Caki2 (cell line): ENCODE measurements at places on chromosomes 13 and 19.
A peak's percentile ranks its signal among the peaks of the same experiment; 100 is the strongest.

DNA sequence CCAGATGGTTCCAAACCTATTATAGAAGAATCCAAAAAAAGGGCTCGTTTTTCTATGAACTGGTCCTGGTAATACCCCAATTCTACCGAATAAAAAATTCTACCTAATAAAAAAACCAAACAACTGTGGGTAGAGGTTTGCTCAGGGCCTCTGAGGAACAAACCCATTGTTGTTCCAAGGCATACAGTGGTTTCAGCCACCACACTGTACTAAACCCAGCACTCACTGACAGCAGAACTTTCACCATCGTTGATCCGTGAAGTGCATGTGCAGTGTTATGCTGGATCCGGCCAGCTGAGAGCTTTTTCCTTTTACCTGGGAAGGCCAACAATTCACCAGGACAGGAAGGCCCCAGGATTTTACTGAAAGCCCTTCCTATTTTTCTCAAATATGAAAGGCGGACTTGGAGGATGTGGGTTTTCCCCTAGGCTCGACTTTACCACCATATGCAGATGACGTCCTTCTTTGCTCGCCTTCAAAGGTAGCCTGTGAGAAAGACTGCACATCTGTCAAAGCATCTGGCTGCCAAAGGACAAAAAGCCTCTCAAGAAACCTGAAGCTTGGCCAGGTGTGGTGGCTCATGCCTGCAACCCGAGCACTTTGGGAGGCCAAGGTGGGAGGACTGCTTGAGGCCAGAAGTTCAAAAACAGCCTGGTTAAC lies 7.2 kb upstream of the PABPC3 start:
- no peak for DNase-seq

GRCh38 chr13:51630288-51630615 lies 46.0 kb downstream of the WDFY2 start:
- no peak for DNase-seq

- DNase-seq: no peak
Observed at GRCh38 chr13:43020794-43021193, 2.6 kb upstream of the DNAJC15 start.

- no peak for DNase-seq
Observed at GRCh38 chr19:30093966-30094755, 152.1 kb downstream of the URI1 start.

DNA sequence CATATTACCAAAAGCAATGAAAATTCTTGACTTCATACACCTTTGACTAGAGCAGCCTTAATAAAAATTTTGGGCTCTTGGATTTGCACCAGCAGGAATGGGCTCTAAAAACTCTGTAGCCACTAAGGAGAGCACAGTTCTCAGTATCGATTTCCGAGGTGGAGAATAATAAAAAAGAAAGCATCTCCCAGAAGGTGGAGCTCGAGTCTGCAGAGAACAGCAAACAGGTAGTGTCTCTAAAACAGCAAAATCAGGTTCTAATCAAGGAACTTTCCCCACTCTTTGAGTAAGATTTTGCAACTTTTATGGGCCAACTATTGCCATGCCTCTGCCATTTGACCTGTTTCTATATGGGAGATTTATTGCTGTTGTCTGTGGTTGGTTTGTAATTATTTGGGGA lies 258.7 kb upstream of the GPC6 start:
- DNase-seq: peak; percentile 2

DNA sequence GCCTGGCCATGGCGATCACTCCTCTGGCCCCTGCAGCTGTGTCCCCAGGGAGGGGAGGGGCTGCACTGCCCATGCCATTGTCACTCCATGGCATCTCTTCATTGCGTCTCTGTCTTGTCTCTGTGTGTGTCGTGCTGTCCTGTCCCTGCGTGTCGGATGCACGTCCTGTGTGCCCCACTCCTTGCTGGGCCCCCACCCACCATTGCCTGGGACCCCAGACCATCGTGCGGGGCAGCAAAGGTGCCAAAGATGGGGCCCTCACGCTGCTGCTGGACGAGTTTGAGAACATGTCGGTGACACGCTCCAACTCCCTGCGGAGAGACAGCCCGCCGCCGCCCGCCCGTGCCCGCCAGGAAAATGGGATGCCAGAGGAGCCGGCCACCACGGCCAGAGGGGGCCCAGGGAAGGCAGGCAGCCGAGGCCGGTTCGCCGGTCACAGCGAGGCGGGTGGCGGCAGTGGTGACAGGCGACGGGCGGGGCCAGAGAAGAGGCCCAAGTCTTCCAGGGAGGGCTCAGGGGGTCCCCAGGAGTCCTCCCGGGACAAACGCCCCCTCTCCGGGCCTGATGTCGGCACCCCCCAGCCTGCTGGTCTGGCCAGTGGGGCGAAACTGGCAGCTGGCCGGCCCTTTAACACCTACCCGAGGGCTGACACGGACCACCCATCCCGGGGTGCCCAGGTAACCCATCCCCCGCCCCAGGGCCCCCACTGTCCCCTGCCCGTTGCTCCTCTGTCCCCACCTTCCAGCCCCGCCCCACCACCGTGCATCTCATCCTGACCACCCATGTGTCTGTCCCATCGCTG lies 23.9 kb upstream of the NCCRP1 start:
- DNase-seq: no peak

DNA sequence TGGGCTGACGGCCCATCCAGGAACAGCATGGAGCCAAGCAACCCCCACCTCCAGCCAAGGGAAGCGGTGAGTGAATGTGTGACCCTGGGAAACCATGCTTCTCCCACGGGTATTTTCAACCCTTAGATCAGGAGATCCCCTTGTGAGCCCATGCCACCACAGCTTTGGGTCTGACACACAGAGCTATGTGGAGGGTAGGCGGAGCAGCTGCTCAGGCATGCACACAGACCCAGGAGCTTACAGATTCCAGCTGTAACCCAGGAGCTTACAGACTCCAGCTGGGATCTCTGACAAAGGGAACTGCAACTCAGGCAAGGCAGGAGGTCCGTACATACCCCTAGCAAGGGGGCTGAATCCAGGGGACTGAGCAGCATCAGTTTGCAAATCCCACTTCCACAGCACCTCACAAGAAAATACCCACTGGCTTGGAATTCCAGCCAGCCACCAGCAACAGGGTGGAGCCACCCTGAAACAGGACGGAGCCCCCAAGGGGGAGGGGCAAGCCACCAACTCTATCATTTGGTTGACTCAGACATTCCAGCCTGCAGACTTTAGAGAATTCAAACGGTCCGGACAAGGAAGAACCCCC lies 40.8 kb upstream of the RFXAP start:
- peak; percentile 61 for DNase-seq

DNA sequence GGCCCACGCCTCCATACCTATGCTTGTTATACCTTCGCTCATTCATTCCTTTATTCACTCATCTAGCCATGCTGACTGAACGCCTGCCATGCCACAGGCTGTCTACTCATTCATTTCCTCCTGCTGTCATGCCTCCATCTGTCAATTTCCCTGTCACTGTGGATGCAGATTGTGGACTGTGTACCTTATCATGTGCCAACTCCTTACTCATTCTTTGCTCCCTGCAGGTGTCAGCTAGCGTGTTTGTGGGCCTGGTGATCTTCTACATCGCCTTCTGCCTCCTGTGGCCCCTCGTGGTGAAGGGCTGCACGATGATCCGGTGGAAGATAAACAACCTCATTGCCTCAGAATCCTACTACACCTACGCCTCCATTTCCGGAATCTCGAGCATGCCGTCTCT lies 4.1 kb upstream of the PSMD8 start:
- no peak for DNase-seq

DNA sequence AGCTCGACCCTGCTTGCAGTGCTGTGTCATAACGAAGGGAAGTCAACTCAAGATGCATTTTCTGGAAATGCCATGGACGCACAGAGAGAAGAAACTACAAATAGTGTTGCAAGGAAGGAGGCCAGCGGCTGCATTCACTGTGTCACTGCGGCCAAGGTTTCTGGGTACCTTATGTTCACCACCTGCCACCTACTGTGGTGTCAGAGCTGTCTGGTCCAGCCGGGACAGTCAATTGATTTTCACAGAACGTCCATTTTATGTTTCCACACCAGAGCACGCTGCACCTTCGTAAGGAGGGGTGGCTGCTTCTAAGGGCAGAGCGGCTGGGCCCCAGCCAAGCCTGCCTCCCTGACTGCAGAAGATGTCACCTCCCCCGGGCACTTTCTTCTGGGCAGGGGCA lies 17.7 kb downstream of the TSHZ3 start:
- no peak for DNase-seq

GRCh38 chr19:51123381-51123800 lies 1.3 kb upstream of the SIGLEC9 start:
- DNase-seq: no peak

- DNase-seq: peak; percentile 77
Observed at GRCh38 chr13:20566468-20566897, 474 bp upstream of the IFT88 start.

DNA sequence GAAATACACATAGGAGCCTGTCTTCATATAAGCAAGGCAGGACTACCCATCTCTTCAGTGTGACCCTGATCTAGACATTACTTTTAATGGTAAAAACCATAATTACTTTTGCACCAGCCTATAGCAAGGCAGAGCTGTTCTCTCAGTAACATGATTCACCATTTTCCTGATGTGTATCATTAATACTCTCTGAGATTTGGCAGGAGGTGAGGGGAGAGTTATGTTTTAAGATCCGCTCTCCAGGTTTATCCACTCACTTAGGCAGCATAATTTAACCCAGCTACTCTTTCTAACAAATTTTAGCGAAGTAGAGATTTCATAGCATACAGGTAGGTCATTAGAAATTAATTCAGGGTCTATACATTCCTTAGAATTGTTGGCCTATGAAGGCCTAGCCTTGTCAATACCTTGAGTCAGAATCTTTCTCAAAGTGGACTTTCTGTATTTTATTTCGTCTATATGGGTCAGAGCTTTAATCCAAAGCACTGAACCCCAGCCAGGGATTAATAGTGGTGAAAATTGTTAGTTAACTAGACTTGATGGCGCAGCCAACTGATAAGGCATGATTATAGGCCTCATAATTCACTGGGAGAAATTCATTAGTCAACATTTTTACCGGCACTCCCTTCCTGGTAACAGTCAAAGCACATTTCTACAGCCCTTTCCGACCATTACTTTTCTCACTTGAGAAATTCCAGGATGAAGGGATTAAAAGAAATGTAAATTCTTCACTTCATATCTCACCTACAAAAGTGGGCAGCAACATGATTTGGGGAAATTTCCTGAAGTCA lies 955.1 kb downstream of the DIAPH3 start:
- no peak for DNase-seq

- DNase-seq: no peak
Observed at GRCh38 chr13:99374994-99375737, 68.0 kb upstream of the GPR183 start.

GRCh38 chr19:2228157-2229030 lies 7.7 kb downstream of the PLEKHJ1 start:
- DNase-seq: no peak

DNA sequence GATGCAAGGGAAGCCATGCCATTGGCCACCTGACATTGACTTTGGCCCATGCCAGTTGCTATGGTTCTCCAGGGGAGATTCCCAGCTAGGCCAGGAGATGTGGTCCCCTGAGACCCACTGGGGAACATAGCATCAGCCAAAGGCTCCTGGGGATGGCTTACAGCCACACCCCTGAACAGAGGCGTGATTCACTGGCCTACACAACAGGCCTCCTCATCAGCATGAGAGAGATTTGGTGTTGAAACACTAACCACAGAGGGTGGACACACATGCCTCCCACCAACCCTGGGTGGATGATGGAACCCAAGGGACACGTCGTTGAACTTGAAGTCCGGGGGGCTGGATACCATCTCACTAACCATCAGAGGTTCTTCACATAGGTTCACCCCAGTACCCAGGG lies 14.4 kb downstream of the IQCN start:
- no peak for DNase-seq

GRCh38 chr19:38135150-38135998 lies 88.6 kb downstream of the DPF1 start:
- DNase-seq: no peak

GRCh38 chr13:98155475-98156109 lies 12.7 kb downstream of the FARP1 start:
- no peak for DNase-seq
